Muscle of arm (tissue), 14 donors: ENCODE measurements at places on chromosomes 5 and 9.
A peak's percentile ranks its signal among the peaks of the same experiment; 100 is the strongest.

DNA sequence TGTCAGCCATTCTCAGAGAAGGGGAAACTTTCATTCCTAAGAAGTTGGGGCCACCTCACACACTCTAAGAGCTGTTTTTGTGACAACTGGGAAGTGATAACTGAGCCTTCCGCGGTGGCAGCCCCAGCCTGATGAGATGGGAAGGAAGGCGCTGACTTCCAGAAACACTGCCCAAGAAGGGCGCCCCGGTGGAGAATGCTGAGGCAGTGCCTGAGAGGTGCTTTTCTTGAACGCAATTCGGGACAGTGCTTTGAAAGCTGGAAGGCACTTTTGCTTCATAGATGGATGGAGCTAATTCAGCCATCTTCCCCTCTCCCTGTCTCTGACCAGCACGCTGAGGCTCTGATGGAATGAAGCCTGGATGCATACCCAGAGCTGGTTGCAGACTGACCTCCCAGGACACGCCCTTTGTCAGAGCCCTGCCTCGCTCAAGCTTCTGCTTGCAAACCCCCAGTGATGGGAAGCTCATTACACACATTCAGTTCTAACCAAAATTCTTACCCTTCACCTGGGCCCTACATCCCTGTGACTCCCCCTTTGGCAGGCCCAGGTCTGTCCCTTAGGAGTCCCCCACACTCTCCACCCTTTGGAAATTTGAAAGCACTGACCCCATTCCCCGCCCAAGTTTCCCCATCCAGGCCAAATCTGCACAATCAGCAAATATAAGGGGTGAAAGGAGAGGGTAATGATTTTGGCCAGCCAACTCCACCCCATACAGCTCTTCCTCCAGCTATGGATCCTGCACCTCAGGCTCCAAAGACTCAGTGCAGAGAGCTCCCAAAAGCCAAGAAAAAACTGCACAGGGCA, 66.6 kb upstream of the SLC25A51 start:
- DNase-seq, result no peak

- DNase-seq, result no peak
Measured at GRCh38 chr5:83720836-83721537, at the start of gene HAPLN1. Gene HAPLN1 (minus strand): TSS chr5:83720855. CDS start chr5:83673523, 47,332 bp downstream.

GRCh38 chr5:125575891-125576505, 829.6 kb upstream of the ZNF608 start:
- DNase-seq, result no peak

DNA sequence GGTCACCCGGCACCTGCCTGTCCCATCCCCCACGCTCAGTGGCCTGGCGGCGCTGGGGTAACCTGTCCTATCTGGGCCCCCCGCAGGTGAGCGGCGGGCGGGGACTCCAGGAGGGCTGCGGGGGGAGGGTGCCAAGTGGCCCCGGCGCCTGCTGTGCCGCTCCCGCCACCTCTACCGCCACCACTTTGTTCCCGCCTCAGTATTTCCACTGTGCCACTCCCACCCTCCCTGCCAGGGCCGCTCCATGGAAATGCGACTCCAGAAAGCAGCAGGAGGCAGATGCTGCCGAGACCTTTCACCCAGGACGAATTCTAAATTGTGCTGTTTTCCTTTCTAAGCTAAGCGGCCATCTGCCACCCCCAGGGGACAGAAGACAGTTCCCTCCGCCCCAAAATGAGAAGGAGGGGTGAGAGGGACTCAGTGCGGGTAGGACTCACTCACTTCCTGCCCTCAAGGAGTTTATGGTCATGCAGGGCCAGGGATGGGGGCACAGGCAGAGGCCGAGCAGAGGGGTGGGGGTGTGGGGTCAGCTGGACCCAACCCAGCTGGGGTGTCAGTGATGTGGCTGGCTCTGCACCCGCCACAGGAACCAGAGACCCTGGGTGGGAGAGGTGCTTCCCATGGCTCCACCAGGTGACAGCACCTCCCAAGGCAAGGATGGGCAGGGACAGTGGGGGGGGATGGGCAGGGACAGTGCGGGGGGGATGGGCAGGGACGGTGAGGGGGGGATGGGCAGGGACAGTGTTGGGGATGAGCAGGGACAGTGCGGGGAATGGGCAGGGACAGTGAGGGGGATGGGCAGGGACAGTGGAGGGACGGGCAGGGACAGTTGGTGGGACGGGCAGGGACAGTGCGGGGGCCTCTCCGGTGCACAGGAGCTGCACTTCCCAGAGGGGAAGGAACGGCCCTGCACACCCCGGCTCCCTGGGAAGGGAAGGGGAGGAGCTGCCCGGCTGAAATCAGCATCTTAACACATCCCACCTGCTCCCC, 17.8 kb downstream of the NOTCH1 start:
- DNase-seq, result no peak

DNA sequence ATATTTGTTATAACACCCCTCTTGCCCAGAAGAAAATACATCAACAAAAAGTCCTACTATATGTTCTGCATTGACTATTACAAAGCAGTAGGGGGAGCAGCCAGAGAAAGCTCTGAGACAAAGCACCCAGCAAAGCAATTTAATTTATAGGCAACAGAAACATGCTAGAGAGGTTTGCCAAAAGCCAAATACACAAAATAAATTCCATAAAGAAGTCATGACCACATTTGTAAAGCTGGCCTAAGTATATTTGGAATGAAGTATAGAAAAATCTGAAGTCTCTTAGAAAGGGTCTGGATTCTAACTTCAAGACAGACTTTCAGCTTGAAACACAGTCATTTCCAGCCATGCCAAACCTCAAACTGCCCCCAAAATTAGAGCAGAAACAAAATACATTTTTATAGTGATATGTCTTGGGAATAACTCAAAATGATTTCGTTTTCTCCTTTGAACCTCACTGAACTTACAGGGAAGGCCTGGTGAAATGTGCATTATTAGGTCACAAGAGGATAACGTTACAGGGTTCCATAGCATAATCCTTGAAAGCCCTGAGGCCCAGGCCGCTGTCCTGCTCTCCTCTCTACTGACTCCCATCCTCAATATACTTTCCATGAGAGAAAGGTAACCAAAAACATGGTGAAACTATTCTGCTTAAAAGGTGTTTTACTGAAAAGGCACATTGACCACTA, 451.8 kb downstream of the RAB3C start:
- DNase-seq, result peak; percentile 33
